ENCODE measurements at places on chromosomes 2 and 18.

GRCh38 chr2:239990966-239991365, 34.2 kb downstream of the NDUFA10 start:
- DNase-seq, result no peak

DNA sequence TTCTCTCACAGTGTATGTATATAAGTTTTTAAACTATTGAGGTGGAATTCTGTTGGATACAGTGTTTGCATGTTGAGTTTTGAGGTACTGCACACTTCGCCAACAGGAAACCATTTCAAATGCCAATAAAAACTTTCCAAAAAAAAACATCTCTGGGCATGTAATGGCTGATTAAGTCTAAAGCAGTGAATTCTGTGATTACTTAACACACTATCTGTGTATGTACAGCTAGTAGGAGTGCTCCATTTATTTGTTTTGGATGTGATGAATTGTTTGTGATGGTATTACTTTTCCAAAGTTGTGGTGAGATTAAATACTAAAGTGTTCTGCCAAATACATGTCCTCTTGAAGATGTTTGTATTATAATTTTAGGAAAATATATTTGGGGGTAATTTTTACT, 31.1 kb downstream of the MMADHC start:
- no peak for DNase-seq

- no peak for DNase-seq
These were observed 215.3 kb upstream of the CDH19 start for GRCh38 chr18:66819235-66819634.

DNA sequence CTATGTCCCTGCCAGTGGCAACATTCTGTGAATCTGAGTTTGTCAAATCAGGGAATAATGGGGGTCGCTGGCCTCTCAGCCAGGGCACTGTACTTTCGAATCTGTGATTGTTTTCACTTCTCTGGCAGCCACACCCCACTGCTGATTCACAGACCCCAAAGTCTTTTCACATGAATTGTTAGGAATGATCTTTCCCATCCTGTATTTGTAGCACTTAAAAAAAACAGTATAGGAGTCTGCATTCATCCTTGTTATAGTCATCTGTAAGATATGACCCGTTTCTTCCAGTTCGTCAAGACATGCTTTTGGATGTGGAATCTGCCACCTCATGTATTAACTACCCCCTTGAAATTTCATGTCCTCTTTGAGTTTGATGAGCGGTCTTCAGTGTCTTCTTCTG, 928 bp downstream of the NAGK start:
- DNase-seq, result no peak

- no peak for DNase-seq
These were observed 90.4 kb downstream of the SPTBN1 start for GRCh38 chr2:54546518-54546917.

DNA sequence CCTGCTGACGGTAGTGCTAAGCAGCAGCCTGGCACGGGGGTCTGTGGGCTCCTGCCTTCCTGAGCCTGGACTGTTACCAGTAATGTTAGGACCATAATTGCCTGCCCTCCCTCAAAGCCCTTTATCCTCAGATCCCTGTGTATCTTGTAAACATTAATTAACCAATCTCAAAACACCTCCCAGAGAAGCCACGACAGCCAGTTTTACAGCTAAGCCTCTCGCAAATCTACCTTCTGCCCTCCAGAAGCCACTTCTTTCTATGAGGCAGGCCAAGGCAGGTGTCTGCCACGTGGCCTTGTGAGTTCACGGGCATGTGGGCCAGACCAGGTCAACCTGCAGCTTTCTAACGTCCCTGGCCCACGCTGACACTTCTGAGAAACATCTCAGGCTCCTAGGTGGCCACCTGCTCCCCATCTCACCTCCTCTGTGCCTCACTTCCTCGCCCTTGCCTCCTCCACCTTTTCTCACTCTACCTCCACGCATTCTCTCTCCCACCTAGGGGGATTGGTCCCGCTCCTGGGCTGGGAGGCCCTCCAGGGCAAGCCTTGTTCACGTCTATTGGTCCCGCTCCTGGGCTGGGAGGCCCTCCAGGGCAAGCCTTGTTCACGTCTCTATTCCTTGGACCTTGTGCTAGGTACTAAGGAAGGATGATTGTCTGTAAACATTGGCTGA, 64.3 kb downstream of the EDAR start:
- no peak for DNase-seq

DNA sequence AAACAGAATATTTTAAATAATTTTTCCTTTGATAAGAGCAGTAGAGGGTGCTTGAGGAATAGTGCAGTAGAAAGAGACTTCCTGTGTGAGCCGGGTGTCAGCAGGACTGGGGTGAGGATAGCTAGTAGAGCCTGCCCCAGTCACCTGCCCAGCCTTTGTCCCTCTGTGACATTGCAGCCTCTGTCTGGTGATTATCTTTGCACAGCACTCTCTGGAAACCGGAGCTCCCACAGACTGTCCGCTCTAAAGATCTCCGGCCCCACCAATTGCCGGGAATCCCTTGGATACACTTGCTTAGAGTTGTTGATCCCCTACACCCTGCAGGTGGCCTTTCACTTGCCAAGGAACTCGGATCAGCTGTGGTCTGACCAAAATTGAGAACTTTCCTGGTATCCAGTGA, 1081.3 kb upstream of the TMEFF2 start:
- no peak for DNase-seq

GRCh38 chr2:68789603-68790002, 55.0 kb downstream of the ARHGAP25 start:
- DNase-seq, result no peak

DNA sequence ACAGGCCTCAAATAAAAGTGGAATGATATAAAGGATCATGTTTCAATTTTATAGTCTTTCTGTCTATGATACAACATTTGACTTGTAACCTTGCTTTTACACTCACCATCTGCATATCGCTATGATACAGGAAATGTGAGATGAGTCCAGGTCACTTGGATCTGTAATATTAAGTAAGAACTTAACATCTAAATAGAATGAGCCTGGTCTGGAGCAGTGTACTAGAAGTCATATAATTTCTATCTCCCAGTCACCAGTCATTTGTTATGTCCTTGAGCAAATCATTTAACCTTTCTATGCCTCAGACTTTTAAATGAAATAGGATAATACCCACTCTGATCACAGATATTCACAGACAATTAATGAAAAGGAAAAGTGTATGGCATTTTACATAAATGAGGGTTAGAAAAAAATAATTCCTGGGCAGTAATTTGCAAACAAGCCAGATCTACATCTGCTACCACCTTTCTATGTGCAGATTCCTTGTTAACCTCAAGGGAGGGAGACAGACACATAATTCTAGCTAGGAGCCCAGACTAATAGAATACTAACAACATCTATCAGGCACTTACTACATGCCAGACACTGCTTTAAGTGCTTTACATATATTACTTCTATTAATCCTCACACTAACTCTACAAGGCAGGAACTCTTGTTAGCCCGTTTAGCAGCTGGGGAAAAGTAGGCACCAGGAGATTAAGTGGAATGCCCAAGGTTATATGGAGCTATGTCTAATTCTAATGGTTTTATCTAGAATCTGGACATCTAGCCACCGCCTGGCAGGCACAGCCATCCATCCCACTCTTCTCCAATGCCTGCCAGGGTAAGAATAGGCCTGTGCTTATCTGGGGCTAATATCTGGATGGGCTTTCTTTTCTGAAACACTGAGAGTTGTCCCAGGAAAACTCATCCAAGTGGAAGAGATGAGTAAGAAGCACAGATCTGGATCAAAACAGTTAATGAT, 313.6 kb upstream of the CDH20 start:
- DNase-seq, result no peak

GRCh38 chr2:198191651-198192050, 387.3 kb downstream of the PLCL1 start:
- no peak for DNase-seq

GRCh38 chr2:107986278-107987217, at the start of gene SLC5A7:
Gene SLC5A7, plus strand, starts transcription at chr2:107986524. Its CDS starts 1,632 bp downstream, at chr2:107988156.
- no peak for DNase-seq

DNA sequence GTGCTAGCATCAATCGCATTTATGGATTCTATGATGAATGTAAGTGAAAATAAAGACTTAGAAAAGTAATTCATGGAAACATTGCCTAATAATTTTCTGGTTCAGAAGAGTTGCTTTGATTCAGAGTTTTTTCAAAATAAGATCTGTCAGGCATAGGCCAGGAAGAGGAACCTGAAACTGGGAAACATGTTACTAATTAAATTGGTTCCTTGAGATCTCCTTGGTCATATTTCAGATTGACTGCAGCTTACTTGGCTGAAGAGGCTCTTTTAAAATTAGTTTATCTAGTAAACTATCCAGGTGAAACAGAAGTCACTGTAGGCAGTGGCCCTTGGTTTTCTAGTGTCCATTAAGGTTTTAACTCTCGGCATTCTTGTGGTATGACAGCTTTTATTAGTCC, 27.4 kb downstream of the PPP1CB start:
- DNase-seq, result no peak

DNA sequence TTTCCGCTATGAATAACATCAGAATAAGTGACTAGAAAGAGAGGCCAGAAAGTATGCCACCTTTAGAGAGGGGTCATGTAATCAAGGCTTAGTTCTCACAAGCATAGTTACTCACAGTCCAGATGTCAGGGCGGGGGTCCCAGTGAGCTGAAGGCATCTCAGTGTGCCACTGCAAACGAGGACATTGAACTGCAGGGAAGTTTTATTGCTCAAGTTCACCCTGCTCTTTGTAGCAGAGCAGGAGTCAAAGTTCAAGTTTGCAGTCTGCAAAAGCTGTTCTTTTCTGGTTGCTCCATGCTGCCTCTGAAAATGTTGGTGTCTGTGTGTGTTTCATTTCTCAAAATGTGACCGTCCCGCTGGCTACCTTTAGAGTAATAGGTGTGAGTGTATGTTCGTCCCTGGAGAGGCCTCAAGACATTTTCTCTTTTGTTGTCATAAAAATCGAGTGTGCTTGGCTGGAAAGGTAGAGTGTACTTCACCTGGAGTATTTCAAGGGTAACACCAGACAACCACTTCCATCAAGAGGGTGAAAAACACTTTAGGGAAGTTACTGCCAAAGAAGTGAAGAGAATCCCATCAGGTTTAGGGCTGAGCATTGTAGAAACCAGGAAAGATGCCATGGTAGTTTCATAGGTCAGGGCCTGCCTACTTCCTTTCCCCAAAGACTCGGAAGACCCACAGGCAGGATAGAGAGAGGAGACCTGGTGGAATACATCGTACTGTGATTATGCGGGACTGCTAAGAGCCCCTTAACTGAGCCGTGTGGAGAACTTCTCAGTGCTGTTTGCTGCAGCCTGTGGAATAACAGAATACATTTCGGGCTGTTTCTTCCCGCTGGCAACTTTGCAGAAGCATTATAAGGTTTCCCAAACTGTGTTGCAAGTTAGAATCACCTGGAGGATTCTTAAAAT, 89.9 kb downstream of the LYPD6 start:
- DNase-seq, result no peak
